ENCODE measurements at places on chromosomes 6 and 20.

- DNase-seq: no peak
Observed at GRCh38 chr6:7726416-7727085, 652 bp downstream of the BMP6 start.

DNA sequence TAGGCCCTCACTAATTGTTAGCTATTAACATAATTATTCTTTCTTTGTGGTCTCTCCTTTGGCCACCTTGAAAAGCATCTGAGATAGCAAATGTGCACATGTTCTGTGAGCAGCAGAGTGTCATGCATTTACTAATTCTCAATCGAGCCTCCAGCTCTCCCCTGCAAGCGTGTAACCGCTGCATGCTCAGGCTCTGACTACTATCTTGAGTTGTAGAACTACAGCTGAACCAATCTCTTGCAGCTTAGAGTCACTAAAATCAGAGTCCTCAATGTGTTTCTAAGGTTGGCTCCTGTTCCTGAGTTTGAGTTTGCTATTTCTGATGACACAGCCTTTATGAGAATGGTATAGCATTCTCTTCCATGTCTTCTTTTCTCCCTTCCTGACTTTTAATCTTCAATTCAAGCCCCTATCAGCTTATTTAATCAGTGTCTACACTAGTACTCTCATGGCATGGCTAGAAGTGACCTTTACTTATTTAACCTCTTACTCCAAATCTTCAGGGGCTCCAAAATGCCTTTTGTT lies 65.5 kb downstream of the PPP1R3G start:
- no peak for DNase-seq

- no peak for DNase-seq
Observed at GRCh38 chr6:38452816-38453660, 186.7 kb downstream of the BTBD9 start.

DNA sequence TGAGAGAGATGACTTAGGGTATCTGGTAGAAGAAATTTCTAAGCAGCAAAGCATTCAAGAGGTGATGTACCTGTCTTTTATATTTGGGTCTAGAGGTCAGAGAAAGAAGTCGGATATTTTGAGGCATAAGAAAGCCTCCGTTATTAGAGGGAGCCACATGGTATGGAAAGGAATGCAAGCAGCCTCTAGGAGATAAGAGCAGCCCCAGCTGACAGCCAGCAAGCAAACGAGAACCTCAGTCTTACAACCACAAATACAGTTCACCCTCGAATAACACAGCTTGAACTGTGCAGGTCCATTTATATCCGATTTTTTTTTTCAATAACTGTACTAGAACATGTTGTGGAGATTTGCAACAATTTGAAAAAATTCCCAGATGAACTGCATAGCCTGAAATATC lies 190.7 kb upstream of the VGLL2 start:
- DNase-seq: no peak

DNA sequence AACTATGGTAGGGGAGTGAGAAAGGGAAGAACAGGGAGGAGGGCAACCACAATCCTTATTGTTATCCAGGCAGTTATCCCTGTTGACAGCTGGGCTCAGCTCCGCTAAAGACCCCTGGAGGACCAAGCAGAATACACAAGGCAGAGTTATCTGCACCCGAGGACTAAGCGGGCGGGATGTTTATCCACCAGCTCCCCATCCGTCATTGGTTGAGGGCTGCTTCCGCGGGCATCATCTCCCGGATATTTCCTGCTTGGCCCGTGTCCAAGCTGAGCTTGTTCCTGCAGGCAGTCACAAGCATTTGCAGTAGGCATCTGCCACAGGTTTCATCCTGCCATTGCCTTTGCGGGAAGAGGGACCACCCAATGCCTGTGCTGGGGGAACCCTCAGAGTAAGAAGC lies 102.1 kb downstream of the DLGAP4 start:
- peak; percentile 15 for DNase-seq

GRCh38 chr20:19864130-19864529 lies 106.1 kb downstream of the RIN2 start:
- no peak for DNase-seq

- DNase-seq: no peak
Observed at GRCh38 chr6:138817799-138818198, 21.9 kb downstream of the ECT2L start.

GRCh38 chr6:99789767-99790166 lies 183.1 kb downstream of the PRDM13 start:
- DNase-seq: no peak

DNA sequence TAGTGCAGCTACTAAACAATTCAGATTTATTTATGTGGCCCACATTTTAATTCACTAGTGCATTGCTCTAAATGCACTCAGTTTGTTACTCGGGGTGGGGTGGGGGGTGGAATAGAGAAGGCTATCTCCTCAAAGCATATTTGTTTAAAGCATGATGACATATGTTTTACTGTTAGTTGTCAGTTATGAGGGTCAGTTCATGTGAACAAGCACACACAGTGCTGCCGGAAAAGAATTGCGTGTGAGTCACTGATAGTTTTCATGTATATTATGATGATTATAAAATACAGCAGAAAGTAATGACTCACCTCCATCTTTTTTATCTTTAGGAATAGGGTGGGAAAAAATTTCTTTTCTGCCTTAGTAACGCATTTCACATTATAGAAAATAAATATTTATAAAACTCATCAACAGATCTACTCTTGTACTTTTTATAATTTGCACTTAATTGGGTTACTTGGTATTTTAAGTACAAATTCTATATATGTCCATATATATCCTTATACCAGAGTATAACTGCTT lies 42.2 kb upstream of the STXBP5 start:
- peak; percentile 90 for DNase-seq

GRCh38 chr6:149457316-149457884 lies 27.4 kb downstream of the ZC3H12D start:
- DNase-seq: no peak

DNA sequence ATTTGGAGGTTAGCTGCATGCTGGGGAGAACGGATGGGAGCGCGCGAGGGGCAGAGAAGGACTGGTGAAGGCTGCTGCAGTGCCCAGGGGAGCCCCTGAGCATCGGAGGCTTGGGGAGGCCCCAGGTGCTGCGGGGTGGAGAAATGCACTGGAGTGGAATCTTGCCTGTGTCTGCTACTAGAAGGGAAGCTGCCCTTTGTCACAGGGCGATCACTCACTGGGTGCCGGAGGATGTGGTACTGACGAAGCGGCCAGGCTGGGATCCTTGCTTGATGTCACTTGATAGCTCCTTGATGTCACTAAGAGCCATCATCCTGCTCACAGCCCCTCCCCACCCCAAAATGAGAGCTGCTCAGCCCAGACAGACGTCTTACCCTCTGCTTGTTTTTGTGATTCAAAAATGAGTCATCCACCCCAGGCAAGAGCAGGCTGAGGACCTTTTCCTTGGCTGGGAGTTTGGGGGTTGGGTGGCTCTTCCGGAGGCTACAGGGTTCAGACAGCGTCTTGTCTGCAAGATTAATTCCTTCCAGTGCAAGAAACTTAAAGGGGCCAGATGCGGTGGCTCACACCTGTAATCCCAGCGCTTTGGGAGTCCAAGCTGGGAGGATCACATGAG lies 62.6 kb upstream of the PMEPA1 start:
- no peak for DNase-seq

DNA sequence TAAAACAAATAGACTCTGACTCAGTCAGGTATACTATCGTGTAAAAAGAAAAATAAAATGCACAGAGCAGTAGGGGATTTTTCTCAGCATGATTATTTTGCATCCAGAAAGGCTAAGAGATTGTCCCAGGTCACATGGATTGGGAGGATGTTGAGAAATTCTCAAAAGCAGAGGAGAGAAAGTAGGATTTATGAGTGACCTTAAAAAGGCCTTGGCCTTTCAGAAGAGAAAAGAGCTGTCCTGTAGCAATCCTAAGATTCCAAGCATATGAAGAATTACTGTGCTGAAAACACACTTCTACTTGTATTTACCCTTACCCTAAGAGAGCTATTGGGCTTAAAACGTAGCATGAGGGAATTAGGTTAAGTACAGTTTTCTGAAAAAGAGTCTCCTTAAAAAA lies 149.7 kb upstream of the ENPP5 start:
- DNase-seq: no peak

GRCh38 chr6:367298-367794 lies 24.2 kb upstream of the IRF4 start:
- no peak for DNase-seq

DNA sequence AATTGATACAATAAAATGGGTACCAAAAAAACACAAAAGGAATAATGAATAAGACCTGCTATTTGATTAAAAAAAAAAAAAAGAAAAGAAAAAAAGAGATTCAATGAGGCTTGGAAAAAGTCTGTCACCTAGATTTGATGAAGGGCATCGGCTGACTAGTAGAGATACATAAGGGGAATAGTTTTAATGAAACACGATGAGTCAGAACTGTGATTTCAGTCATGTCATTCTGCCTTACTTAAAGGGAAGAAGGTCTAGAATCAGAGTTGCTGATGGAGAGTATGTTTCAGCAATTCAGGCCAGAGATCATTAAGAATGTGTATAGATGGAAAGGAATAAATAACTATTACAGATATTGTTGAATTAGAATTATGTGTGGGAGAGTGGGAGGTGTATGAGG lies 565.9 kb upstream of the RNF217 start:
- no peak for DNase-seq

- no peak for DNase-seq
Observed at GRCh38 chr20:63027922-63028389, 21.2 kb upstream of the BHLHE23 start.

- DNase-seq: no peak
Observed at GRCh38 chr6:19896693-19897010, 59.5 kb downstream of the ID4 start.

DNA sequence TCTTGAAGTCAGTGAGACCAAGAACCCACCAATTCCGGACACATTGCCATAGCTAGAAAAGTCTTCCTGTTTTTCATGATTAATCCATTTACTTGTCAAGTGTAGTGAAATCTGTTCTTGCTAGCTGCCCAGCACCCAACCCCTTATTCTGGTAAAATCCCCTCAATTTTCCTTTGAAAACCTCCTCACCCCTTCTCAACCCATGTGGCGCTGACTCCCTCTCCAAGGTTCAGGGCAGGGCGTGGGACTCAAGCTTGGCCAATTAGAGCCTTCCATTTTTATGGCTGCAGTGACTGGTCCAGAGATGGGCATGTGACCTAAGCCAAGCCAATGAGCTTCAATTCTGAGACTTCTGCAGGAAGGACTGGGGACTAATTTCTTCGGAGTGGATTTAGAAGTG lies 9.8 kb upstream of the ZBP1 start:
- no peak for DNase-seq

GRCh38 chr6:12436224-12436623 lies 146.1 kb downstream of the EDN1 start:
- no peak for DNase-seq

DNA sequence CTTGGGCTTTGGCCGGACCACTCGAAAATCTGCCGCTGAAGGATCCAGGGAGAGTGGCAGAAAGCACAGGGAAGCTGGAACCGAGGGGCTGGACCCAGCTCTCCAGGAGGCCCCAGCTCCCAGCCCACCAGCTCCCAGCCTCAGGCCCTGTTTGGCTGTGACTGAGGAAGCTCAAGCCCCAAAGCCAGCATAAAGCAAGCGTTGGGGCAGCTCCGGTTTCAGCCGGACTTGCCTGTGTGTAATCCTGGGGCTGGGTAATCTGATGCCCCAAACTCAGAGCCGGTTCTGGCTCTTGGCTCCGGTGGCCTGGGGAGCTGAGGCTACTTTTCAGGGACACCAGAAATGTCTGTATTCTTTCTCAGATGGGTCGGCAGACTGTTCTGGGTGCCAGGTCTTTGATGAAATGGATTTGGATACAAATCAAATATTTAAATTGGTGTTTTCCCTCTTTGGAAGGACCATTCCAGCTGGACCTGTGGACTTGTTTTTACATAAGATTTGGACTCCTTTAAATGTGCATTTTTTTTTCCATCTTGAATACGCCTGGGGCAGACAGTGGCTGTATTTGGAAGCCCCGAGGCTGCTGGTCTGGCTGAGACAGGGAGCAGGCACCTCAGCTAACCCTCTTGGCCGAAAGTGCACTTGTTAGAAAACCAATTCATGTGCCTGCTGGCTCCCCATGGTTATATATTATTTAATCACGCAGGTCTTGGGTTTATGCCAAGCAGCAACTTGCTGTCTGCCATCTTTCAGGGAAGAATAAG lies 29.7 kb downstream of the RPP40 start:
- DNase-seq: no peak

DNA sequence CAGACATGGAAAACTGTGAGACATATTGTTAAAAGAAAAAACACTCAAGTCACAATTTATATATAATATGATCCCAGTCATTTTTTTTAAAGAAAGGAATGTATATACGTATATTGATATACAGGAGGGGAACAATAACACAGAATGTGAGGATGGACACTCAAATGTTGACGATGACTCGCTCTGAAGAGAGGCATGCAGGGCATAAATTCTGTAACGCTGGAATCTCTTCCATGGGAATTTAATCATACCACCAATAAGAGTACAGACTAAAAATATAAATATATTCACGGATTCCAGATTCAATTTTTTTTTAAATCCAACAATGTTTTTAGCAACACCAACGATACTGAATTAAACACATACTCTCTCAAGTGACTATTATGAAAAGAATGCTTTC lies 106.9 kb upstream of the CCDC28A start:
- DNase-seq: no peak

GRCh38 chr6:12066297-12066696 lies 54.2 kb downstream of the HIVEP1 start:
- DNase-seq: no peak

GRCh38 chr6:134537146-134537555 lies 219.2 kb upstream of the SGK1 start:
- DNase-seq: no peak

GRCh38 chr6:151060766-151061531 lies 178.8 kb upstream of the AKAP12 start:
- no peak for DNase-seq

- no peak for DNase-seq
Observed at GRCh38 chr20:37823296-37823980, 79.5 kb upstream of the VSTM2L start.

DNA sequence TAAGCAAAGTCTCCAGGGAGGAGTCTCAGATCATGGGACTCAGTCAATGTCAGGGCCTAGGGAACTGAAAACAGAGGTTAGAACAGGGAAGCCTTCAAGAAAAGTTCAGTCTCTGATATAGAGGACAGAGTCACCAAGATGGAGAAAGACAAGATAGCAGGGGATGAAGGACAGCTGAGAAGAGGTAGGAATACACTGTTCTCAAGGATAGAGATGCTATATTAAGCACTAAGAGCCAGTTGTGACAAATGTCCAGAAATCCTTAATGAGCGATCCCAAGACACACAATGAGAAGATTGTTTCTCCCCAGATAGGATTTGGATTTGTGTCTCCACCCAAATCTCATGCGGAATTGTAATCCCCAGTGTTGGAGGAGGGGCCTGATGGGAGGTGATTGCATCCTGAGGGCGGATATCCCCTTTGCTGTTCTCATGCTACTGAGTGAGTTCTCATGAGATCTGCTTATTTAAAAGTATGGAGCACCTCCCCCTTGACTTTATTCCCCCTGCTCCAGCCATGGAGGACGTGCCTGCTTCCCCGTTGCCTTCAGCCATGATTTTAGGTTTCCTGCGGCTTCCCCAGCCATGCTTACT lies 168.2 kb downstream of the AKAP7 start:
- DNase-seq: no peak

DNA sequence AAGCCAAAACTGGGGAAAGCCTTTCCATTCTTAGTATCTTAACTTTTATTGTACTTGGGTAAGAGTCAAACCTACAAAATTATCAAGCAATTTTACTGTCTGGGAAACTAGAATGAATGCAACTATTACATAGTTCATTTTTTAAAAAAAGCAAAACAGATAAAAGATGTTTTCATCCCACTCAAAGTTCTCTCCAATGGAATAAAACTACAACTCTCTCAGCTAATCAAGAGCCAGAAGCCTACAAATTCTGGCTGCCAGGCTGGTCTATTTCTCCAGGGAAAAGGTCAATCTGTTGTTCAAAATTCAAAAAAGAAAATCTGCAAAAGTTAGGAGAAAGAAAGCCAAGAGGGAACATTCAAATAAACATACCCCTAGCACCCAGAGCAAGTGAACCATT lies 56.2 kb downstream of the COL12A1 start:
- no peak for DNase-seq

Data from SHP77 treated with DMSO at 0.1 percent for 48 hours (cell line).